ENCODE measurements at places on chromosomes 6 and 20.

- peak; percentile 61 for DNase-seq
These were observed 98.1 kb downstream of the HIVEP2 start for GRCh38 chr6:142846883-142847287.

GRCh38 chr6:6721606-6722005 is 133.1 kb downstream of the LY86 start:
- DNase-seq, result no peak

DNA sequence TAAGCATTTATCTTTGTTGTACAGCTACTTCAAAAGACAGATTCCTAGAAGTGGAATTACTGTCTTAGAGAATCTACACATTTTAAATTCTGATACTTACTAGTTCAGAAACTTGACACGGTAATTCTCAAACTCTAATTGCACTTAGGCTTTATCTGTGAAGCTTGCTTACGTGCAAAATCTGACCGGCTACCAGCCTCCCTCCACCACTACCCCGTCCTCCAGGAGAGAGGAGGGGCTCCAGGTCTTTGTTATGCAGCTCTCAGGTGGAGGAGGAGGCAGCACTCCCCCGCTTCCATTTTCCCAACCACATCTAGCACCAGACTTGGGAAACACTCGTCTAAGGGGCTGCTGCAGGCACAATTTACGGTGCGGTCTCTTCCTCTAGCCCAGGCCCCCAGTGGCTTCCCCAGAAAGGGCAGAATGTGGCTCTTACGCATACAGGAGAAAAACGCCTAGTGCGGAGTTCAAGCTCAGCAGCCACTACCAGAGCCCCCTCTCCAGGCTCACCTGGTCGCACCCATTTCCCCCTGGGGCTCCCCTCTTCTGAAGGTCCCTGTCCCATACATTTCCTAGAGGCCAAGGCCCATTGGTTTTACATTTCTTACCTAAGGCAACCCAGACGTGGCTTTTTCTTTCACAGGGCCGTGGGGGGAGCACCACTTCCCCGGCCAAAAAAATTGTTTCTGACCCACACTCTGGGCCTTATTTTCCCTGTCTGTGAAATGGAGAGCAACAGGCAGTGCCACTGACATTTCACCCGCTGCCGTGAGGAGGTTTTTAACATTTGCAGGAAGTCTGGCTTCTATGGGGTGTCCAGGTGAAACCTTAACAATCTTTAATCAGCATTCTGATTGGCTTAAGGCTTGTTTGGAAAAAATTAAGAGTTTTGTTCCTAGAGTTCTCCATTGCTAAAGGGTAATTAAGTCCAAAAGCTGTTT is 1.6 kb upstream of the TGIF2 start:
- DNase-seq, result no peak

GRCh38 chr20:59589086-59589684 is 15.2 kb upstream of the PHACTR3 start:
- no peak for DNase-seq

DNA sequence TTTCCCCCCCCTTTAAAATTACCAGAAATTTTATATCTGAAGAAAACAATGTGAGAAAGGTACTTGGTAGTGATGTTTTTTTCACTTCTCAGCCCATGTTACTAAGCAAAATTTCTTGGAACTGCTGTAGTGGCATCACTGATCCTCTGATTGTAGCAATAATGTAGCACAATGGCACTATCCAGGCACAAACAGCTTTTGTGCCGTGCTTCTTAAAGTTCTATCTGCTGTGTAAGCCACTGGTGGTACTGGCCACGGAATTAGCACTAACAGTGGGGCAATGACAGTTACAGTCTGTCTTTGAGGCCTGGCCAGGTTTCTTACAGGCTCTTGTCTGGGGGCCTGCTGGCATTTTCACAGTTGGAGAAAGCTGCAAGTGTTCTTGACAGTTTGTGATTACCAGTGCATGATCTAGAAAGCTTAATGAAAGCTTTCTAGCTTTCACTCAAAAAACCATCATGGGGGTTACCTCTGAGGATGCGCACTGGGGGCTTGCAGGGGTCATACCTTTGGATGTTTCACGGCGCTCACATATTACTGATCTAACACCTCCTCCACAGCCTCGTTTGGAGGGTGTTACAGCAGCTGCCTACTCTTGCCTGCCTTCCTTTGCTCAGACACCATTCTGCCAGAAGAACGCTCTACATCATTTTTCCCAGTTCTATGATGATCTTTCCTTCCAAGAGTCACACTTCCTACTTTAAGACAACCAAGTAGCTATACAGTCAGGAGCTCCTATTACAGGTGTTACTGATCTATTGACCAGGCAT is 58.4 kb upstream of the ARMH2 start:
- no peak for DNase-seq

DNA sequence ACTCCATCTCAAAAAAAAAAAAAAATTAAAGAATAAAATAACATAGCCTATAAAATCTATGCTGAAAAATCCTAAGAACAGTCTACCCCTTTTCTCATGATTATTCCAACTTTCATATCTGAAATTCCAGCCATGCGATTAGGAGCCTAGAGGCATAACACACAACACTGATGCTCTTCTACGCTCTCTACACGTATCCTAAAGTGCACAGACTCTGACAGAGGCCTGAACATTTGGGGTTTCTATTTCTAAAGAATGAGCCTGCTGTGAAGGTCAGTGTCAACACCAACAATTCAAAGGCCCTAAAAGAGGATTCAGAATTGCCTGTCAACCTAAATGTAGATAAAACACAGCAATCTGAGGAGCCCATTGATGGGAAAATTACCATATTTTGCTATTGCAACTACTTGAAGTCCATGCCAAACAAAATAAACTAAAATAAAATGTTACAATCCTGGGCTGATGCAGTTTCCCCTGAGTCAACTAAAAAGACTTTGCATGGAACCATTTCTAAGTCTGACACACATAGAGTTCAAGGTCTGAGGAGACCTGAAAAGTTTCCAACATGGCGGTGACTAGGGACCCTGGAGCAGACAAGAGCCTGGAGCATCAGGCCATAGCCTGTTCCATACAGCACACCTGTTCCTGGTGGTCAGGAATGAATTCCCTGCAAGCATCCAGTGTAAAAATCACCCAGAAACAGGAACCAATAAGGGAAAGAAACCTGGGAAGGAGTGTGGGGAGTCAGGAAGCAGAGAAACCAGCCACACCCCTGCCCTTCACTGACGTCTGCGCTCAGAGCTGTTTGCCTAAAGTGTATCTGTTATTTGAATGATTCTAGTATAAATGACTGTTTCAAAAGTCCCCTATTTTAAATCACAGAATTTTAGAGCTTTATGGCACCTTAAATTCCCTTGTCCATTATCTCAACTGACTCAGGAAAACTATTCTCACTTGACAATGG is 11.8 kb downstream of the NINL start:
- DNase-seq, result no peak

Data from fibroblast of skin of left quadriceps (primary cell).